ENCODE measurements at places on chromosomes 7 and 10. TPM values are rescaled to one million over a fixed set of nuclear protein-coding genes. Genes with fewer than 3 reads are reported as not detected.

DNA sequence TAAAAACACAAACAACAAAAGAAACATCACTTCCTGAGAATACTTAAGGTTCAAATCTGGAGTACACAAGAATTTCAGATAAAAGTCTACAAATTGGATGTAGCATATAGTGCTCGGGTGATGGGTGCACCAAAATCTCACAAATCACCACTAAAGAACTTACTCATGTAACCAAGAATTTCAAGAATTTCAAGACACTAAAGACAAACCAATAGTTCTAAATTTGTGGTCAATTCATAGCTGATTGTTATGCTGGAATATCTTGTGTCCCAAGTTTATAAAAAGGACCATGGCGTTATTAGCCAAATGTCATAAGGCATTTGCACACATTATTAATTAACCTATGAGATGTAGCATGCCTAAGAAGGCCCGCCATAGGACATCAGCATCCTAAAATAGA is 1204.1 kb upstream of the AUTS2 start:
- DNase-seq = no peak

DNA sequence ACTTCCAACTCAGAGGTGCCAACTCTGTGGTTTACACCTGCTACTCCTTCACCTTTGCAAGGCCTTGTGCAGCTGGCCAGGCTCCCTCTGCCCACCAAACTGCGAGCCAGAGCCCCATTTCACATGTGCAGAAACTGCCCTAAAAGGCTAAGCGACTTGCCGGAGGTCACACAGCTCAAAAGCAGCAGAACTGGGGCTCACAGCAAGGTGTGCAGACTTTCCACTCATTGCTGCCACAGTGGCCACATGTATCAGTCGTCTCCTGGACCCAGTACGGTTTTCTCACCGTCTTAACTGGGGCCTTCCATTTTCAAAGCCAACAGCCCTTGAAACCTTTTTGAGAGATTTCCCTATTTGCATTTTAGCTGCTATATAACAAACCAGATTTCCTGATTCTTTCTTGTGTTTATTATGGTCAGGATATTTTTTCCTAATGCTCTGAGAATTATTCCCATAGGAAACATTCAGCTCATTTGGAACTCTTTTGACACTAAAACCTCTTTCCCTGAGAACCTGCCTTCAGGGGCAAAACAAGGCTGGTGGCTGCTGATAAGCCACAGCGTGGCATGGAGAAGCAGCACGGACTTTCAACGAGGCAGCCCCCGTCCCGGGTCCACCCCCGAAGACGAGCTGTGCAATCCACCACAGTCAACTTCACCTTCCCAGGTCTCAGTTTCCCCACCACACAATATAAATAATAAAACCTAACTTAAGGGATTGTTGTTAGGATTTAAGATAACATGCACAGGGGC is 29.9 kb downstream of the SORBS1 start:
- DNase-seq = peak; percentile 76

GRCh38 chr7:3859431-3859830 is 558.4 kb downstream of the SDK1 start:
- no peak for DNase-seq

DNA sequence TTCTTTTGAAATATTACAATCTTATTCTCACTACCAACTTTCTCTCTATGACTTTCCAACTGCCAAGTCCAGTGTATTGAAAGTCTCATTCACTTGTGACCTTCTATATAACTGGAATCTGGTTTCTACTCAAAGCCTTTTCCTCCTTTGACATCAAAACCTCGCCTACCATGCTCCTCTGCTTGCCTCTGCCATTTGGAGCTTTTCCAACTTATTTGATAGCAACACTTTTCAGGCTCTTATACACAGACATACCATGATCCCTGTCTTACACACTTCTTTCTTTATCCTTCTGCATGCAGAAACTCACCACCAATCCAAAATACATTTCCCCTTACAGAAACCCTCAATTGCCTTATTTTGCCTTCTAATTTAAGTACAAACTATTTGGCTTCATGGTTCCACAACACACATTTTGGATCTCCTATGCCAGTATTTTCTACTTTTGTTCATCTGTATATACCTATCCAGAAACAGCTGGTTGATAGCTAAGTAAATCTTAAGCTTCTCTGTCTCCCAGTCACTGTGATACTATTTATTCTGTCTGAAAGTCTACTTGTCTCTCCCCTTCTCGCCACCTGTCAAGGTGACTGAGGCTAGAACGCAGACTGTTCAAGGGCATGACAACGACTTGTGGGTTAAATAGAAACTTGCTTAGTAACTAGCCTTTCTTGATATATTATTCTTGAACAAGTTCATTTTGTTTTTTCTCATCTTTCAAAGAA is 22.4 kb downstream of the GNG11 start:
- DNase-seq = peak; percentile 79

DNA sequence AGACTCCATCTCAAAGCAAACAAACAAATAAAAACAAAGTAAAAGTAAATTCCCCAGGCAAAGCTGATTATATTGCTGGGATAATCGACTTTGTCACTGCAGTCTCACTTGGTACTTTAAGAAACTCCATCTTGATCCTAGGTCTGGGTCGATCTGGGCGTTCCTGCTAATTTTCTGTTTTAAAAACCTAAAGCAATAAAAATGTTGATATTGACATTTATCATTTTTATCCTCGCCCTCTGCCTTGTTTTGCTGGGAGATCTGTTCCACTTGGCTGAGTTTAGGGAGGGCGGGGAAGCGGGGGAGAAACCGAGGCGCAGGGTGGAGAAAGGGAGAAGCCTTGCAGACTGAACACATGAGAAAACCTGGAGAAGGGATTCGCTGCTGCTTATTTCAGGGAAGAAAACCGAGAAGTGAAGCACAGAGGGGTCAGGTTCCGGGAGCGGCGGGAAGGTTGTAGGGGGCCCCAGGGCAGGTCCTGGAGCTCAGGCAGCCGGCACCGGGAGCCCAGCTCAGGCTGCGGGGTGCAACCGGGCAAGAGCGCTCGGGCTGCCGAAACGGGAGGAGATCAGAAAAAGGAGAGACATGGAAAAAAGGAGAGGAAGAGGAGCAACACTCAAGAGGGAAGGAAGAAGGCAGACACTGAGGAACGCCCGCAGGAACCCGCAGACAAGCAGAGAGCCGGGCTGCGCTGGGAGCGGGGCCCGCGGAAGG is 27.3 kb upstream of the KMT2C start:
- no peak for DNase-seq

- DNase-seq = no peak
These were observed 61.0 kb downstream of the CAMK2B start for GRCh38 chr7:44264221-44264931.

ITGA8 gene
- polyA plus RNA-seq = not detected

SUN3 gene
- not detected for polyA plus RNA-seq

ZNF503 gene
- polyA plus RNA-seq = 0.58 TPM

All from endothelial cell of umbilical vein (primary cell).